ENCODE measurements at places on chromosomes 3 and 15.

DNA sequence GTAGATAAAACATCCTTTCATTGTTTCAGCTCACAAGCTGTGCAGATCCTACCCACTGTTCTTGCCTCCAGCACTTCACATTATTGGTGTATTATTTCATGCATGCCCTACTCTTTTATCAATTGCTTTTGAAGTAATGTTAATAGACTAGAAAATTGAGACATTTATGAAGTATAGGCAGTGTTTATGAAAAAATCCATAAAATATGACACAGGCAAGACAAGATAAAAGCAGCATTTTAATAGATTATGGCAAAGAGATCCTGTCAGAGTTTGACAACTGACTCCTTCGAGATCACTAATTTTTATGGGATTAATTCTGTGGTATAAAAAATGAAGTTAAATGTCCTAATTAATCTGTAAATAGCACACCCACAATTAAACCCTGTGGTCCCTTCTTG is 217.2 kb upstream of the NANOGP8 start:
- DNase-seq: no peak

DNA sequence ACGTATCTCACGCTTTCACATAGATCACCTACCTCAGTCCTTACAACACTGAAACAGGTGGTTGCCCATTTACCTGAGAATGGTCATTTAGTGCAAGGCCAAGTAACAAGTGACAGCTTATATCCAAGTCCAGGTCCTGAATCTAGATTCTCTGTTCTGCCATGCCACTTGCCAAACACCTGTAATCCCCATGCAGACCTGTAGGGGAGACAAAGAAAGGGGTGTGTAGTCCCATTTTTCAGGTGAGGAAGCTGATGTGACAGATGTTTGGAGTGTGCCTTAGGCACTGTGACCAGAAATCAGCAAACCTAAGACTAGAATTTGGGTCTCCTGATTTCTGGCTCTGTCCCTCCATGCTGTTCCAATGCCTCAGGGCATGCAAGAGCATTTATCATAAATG is 12.7 kb downstream of the ZNF35 start:
- no peak for DNase-seq

GRCh38 chr15:28081594-28081993 is 17.5 kb downstream of the OCA2 start:
- DNase-seq: no peak

DNA sequence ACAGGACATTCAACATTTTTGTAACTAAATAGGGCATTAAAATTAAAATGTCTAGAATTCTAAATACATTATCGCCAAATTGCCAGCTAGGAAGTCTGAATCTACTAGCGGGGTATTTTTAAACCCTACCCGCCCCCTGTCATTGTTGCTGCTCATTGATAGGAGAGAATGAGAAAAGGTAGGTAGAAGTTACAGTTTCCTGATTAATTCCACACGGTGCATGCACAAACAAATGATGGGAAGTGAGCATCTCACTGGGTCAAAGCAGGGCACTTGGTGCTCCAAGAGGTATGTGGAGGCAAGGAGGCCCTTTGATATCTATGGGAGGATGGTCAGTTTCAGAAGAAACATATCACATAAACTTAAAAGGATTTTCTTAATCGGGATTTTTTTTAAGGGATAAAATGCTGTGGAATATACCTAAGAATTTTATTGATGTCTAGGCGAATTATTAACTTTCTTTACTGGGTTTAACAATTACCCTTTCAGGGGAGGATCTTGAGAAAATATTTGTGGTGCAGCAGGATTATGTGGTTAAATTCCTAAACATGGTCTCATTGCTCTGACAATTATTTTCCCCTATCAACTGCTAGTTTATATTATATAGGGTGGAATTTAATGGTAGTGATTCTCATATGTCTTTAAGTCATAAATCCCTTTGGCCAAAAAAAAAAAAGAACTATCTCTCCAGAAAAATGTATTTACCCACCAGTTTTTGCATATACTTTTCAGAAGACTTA is 236.0 kb upstream of the GOLGA6L4 start:
- DNase-seq: peak; percentile 27

DNA sequence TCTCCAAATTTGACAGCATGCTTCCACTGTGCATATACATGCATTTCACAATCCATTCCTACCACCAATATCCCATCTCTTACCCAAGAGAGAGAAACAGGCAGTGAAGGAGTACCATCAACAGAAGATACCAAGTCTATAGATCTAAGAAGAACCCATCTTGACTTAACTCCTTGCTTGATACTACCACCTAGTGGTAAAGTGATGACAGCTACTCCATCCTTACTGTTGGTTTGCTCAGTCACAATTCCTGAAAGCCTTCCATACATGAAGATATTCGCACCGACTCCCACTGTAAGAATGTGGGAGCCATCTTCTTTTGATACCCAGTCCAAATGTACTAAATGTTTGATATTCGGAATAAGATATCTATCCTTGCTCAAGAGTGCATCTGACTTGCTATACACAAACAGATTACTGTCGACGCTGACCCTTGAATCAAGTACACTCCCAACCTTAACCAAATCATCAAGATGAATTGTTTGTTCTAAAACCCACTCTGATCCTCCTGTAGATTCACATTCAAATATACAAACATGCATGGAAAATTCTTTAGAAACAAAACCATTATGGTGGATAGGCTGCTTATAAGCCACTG is 123.1 kb downstream of the DMXL2 start:
- peak; percentile 25 for DNase-seq

GRCh38 chr3:184602372-184603150 is 41.0 kb downstream of the EPHB3 start:
- DNase-seq: peak; percentile 71

DNA sequence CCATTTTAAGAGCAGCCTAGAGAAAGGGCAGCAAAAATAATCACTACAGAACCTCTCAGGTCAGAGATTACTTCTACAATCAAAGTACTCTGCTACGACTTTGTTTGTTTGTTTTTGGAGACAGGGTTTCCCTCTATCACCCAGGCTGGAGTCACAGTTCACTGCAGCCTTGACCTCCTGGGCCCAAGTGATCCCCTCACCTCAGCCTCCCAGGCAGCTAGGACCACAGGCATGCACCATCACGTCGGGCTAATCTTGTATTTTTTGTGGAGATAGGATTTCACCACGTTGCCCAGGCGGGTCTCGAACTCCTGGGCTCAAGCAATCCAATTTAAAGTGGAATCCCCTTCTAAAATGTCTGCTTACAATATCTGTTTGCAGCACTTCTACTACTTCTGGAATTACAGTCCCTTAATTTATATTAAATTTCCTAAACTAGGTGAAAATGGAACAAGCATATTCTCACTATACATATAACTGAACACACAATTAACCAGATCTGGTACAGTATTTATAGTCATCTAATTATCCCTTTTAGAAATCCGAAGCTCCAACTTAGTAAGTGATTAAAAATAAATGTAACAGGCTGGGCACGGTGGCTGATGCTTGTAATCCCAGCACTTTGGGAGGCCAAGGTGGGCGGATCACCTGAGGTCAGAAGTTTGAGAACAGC is 4.4 kb downstream of the UACA start:
- peak; percentile 47 for DNase-seq

Data from SJCRH30 (cell line).